Activated CD4-positive, alpha-beta T cell treated with anti-CD3 and anti-CD28 coated beads, Interleukin-2, amount 10 ng/mL, durations not matched to agents 7 days and 5 days (primary cell): ENCODE measurements at places on chromosomes 1 and 21. TPM values are rescaled to one million over a fixed set of nuclear protein-coding genes. Genes with fewer than 3 reads are reported as not detected.

The RHD gene
- not detected for total RNA-seq

- DNase-seq: no peak
Observed at GRCh38 chr1:31985430-31985829, 28.2 kb upstream of the KHDRBS1 start.

DNA sequence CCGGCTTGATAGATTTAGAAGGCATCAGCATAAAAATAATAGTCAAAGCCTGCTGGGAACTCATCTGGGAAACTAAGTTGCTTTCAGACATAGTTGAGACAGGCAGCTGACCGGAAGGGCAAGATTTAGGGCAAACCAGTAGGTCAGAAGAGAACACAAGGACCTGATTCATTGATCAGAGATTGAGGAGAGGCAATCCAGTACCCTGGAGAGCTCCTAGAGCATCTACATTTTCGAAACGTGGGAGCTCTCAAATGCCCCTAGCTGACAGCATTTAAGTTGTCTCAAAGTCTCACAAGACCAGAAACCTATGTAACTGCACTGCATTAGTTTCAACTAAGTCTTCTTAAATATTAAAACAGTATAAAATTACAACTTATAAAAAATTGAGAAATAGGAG lies 22.9 kb upstream of the MTF2 start:
- peak; percentile 50 for DNase-seq

DNA sequence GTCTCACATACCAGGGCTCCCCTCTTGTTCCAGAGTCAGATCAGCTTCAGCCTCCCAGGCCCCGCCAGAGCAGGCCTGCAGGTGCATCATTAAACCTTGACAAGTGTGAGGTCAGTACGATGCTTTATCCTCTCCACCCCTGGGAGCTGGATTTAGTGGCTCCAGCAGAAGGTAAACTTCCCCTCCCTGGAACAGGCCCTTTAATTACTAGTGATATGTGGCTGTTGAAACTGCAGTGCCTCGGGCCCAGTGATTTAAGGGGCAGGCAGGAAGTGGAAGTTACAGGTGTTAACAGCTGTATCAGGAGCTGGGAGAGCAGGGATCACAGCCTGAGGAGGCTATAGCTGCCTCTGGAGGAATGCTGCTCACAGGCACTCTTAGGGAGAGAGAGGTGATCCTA lies 132.4 kb upstream of the KLHDC7A start:
- DNase-seq: no peak

GRCh38 chr1:211630236-211631081 lies 45.0 kb downstream of the NEK2 start:
- DNase-seq: no peak

- no peak for DNase-seq
Observed at GRCh38 chr1:171973421-171973820, 132.1 kb downstream of the DNM3 start.
